ENCODE measurements at places on chromosomes 12 and 14.

- DNase-seq, result no peak
Observed at GRCh38 chr14:21185491-21185890, 29.6 kb upstream of the OR5AU1 start.

DNA sequence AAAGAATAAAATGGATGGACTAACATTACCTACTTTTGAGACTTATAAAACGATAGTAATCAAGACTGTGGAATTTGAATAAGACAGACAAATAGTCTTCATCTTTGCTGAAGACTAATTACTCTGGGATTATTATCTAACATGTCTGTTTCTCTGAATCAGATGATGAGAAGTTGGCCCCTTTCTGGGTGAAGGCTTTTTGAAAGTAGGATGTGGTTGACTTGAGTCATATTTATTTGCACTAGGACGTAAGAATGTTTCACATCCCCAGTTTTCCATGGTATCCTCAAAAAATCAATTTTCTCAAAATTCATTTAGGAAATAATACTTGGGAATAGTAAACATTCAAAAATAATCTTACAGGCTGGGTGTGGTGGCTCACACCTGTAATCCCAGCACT lies 31.8 kb downstream of the PKP2 start:
- DNase-seq, result no peak

DNA sequence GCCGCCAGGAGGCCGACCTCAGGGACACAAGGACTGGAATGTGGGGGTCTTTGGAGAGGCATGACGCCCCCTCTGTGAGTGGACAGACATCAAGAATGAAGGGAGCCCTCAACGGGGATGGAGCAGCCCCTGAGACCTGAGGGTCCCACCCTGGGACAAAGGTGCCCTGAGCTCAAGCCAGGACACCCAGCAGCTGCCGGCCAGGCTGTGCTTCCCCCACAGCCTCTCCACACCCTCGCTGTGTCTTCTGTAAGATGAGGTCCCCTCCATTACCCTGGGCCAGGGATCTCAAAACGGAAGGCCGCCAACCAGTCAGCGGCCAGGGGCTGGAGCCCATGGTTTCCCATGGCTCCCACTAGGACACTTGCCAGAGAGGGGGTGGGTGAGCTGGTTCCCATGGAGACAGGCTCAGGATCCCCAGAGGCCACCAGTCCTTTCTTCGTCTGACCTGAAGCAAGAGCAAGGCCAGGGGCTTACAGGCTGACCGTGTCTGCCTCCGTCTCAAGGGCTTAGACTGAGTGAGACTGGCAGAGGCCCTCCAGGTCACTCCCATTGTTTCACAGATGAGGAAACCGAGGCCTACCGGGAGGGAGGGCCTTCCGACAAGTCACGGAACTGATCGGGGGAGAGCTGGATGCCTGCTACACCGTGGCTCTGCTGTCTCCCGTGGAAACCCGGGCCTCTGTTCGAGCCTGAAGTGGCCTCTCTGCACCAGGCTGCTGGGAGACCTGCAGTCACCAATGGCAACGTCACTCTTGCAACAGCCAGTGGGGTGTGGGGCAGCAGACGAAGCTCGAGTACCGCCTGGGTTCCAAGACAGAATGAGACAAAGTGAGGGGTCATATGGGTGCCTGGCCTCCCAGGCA lies 91.7 kb upstream of the DIO3 start:
- DNase-seq, result no peak

DNA sequence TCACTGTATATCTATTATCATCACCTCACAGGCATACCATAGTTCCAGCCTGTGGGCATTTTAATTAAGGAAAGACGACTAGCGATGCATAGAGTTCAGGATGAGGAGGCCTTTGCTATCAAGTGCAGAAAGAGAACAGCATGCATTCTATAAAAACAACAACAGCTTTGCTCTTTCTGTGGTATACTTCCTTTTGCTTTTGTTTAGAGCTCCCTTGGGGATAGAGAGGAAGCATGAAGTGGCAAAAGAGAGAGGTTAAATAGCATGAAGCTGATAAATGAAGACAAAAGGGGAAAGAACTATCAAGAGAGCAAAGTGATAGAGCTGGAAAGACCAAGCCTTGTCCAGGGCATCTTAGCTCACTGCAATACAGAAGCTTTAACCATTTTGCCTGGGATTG lies 23.5 kb downstream of the IFNG-AS1 start:
- peak; percentile 9 for DNase-seq

GRCh38 chr12:31876568-31877424 lies 82.4 kb upstream of the RESF1 start:
- DNase-seq, result no peak

- DNase-seq, result no peak
Observed at GRCh38 chr12:53530920-53531319, 23.6 kb upstream of the NPFF start.

DNA sequence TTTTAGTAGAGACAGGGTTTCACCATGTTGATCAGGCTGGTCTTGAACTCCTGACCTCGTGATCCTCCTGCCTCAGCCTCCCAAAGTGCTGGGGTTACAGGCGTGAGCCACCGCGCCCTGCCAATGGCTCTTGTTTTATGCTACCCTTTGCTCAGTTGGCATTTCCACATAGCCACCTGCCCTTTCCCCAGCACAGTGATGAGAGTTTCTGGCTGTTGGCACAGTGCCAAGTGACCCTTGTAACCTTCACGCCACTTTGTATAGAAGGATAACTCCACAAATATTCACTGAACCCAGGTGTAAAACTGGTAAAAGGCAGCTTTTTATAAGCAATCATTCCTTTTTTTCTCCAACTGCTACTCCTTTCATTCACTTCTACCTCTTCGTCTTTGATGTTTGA lies 18.5 kb upstream of the CCDC175 start:
- DNase-seq, result no peak

GRCh38 chr12:77494296-77494695 lies 336.4 kb upstream of the NAV3 start:
- DNase-seq, result no peak

GRCh38 chr12:30134229-30134628 lies 350.5 kb upstream of the TMTC1 start:
- DNase-seq, result no peak

DNA sequence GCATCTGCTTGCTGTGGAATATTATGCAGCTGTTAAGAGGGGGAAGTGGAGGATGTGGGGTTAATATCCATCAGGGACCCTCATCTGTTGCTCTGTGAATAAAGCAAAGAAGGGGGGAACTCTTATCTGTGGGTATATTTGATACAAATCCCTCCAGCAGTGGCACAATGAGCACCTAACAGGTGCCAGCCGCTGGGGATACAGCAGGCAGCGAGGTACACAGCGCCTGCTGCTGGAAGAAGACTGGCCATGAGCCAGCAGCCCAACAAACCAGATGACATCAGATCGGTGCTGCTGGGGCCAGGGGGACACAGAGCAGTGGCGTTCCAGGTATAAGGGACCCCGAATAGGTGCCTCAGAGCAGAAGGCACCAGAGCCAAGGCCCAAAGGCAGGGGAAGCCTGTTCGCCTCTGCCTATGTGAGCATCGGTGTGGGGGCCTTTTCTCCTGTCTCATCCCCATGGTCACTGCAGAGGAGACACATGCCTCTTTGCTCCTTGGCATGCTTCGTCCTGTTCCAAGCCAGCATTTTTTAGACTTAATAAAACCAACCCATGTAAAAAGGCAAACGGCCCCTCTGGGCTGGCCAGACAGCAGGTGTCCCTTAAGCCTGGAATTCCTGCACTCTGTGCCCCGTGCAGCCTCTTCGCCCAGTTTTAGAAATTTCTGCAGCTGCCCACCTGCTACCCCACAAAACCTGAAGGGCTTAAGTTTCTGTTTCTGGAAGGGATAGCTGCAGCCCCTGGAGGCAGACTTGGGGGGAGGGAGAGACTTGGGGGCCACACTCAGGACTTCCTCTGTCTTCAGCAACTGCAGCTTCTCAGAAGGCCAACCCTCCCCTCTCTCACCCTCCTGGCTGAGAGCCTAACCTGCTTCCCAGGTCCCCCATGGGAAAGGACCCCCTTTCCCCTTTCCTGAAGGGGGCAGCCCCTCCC lies 1.6 kb upstream of the CKB start:
- no peak for DNase-seq

GRCh38 chr12:112239020-112239419 lies 113.7 kb downstream of the TRAFD1 start:
- no peak for DNase-seq

DNA sequence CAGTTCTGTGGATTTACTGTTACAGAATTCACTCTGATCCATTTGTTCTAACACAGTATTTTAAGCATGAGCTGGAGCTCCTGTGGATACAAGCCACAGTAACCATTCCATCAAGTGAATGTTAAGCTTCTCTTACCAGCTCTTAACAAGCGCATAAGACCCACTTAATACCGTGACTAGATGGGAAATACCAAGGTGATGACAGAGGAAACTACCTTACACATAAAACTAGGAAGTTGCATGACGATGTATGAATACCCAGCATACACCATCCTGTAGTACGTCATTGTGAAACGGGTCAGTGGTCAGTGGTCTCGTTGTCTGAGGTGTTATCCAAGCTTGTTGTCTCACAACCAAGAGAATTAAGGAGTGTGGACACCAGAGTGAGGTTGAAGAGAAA lies 2.0 kb upstream of the GALC start:
- no peak for DNase-seq

DNA sequence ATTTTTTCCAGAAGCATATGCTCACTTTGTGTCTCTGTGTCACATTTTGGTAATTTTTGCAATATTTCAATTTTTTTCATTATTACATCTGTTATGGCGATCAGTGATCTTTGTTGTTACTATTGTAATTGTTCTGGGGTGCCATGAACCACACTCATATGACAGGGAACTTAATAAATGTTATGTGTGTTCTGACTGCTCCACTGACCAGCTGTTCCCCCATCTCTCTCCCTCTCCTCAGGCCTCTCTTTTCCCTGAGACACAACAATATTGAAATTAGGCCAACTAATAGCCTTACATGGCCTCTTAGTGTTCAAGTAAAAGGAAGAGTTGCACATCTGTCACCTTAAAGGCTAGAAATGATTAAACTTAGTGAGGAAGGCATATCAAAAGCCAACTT lies 46.0 kb downstream of the SCN8A start:
- no peak for DNase-seq

DNA sequence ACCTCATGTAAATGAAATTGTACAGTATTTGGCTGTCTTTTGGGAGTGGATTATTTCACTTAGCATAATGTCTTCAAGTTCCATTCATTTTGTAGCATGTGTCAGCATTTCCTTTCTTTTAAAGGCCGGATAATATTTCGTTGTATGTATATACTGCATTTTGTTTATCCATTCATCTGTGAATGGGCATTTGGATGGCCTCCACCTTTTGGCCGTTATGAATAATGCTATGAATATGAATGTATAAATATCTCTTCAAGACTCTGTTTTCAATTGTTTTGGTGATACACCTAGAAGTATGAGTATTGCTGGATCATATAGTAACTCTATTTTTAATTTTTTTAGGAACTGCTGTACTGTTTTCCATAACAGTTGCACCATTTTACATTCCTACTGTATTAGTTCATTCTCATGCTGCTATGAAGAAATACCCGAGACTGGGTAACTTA lies 164.9 kb downstream of the DYRK2 start:
- DNase-seq, result no peak

GRCh38 chr14:59229653-59230406 lies 41.4 kb downstream of the DAAM1 start:
- DNase-seq, result no peak

GRCh38 chr12:111443586-111443985 lies 37.9 kb downstream of the SH2B3 start:
- DNase-seq, result no peak

GRCh38 chr12:52079576-52080402 lies at the start of gene SMIM41:
Gene SMIM41, plus strand, starts transcription at chr12:52079704. Its CDS starts 76 bp downstream, at chr12:52079780.
- no peak for DNase-seq

- DNase-seq, result no peak
Observed at GRCh38 chr12:12032260-12032791, 38.4 kb upstream of the BCL2L14 start.

DNA sequence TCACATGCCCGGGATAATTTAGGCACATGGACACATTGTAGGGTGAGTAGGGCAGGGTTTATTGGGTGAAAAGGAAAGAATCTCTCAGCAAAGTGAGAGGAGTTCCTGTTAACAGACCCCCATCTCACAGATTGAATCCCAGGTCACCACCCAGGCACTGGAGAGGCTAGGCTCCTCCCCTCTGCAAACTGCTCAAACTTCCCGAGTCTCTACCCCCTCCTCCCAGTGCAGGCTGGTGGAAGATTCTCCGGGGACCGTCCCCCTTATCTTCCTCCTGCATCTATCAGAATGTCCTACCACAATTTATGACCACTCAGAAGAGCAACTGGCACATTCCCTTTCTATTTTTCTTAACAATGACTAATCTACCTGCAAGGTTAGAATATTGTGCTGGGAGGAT lies 126.0 kb downstream of the NTF3 start:
- DNase-seq, result no peak

DNA sequence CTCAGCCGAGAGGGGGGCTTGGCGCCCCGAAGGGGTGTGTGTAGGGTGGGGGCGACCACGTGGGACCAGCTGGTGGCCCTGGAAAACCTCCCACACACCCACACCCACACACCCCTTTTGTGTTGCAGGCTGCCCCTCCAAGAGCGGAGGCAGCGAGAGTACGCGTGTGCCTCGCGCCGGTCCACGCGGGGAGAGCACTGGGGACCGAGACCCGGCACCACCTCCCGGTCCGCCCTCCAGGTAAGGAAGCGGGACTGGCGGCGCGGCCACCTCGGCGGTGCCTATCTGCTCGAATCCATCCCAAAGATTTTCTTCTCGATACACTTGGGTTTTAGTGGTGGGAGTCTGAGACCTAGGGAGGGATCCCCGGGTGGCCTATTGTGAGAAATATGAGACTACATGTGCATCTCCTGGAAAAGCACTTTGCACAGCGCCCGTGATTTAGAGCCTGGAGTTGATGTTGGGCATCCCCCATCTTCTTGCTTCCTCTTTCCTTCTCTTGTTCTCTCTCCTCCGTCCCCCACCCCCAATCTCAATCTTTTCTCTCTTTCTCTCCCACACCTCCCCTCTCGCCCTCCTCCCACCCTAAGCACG lies 393 bp downstream of the SYT1 start:
- DNase-seq, result no peak

DNA sequence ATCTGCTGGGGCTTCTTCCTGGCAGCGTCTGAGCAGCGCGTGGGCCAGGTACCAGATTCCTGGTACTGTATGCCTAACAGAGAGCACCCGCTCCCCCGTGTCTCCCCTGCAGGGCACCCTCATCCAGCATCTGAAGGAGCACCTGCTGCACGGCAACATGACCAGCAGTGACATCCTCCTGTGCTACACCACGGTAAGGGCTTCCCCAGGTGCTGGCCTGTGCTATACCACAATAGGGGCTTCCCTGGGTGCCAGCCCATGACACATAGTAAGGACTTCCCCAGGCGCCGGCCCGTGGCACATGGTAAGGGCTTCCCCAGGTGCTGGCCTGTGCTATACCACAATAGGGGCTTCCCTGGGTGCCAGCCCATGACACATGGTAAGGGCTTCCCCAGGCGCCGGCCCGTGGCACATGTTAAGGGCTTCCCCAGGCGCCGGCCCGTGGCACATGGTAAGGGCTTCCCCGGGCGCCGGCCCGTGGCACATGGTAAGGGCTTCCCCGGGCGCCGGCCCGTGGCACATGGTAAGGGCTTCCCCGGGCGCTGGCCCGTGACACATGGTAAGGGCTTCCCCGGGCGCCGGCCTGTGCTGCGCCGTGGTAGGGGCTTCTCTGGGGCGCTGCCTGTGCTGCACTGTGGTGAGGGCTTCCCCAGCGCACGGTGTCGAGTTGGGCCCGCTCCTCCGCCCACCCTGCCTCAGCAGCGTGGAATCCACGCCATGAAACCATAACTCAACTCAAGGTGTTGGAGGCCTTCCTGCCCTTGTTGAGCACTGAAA lies 49.3 kb downstream of the AACS start:
- no peak for DNase-seq

All from NCI-H1436 treated with DMSO at 0.1 percent for 48 hours (cell line).